Adrenal gland (tissue), 19 donors: ENCODE measurements at places on chromosomes 1 and 21.

GRCh38 chr1:70487910-70488665 is 77.0 kb downstream of the CTH start:
- H3K4me1 ChIP-seq, result peaks cover 3% of the 10 kb centered on the region
- H3K27me3 ChIP-seq, result no peaks in the 10 kb centered on the region
- H3K4me3 ChIP-seq, result no peak overlapping the region
- no peak overlapping the region for H3K27ac ChIP-seq

DNA sequence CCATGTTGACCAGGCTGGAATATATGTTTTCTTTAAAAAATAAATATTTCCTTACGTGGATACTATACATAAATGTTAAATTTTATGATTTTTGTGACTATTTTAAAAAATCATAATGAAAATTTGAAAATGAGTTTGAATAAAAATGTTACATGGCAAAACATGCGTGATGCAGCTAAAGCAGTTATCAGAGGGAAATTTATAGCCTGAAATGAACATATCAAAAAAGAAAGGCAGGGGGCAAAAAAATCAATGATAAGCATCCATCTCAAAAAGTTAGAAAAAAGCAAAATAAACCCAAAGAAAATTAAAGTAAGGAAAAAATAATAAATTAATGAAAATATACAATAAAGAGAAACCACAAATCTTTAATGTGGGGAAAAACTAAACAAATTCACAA is 8.6 kb downstream of the CCSAP start:
- H3K27me3 ChIP-seq, result no peaks in the 10 kb centered on the region
- H3K4me3 ChIP-seq, result no peak overlapping the region
- no peaks in the 10 kb centered on the region for H3K36me3 ChIP-seq
- peaks cover 3% of the 10 kb centered on the region for H3K4me1 ChIP-seq

DNA sequence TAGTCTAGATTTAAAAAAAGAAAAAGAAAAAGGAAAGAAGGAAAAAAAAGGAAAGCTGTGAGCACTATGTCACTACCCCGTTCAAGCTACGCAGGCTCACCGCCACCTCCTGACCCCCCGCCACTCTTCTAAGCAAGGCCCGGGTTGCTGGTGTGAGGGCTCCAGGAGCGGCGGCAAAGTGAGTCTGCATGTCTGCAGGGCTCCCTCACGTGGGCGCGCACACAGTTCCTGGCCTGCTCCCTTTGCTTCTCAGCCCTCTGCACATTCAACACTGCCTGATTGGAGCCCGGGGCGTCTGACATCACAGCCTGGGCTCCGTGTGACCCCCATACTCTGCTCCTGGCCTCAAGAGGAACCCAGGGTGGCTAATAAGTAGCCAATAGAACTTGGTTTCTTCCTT is 81.4 kb upstream of the TLR5 start:
- no peaks in the 10 kb centered on the region for H3K36me3 ChIP-seq
- H3K4me3 ChIP-seq, result no peak overlapping the region
- H3K27me3 ChIP-seq, result no peaks in the 10 kb centered on the region
- DNase-seq, result no peak
- no peaks in the 10 kb centered on the region for H3K4me1 ChIP-seq

GRCh38 chr21:33657124-33657820 is 15.0 kb downstream of the ITSN1 start:
- DNase-seq, result peak; percentile 39
- peaks cover 37% of the 10 kb centered on the region for H3K4me1 ChIP-seq
- no peaks in the 10 kb centered on the region for H3K36me3 ChIP-seq
- no peaks in the 10 kb centered on the region for H3K27me3 ChIP-seq
- peak overlapping the region; percentile 63 for H3K27ac ChIP-seq

GRCh38 chr1:202959276-202959620 is 1.1 kb upstream of the ADIPOR1 start:
- no peak overlapping the region for H3K4me3 ChIP-seq
- H3K27me3 ChIP-seq, result no peaks in the 10 kb centered on the region
- no peak for DNase-seq
